ENCODE measurements at places on chromosomes 12 and 14.

DNA sequence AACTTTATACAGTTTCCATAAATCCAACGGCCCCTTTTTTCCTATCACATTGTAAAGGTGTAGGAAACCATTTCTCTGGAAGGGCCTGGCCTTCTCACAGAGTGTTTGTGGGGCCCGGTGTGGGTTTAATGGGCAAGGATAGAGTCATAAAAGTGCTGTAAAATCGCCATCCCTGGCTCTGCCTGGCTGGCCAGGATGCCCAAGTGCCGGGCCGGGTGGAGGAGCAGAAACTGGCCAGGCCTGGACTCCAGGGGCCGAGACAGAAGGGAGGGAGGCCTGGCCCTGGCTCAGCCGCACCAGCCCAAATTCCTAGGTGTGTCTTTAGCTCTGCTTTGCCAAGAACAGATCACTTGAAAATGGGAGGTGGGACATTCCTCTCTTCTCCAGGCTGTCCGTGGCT is 77.1 kb upstream of the DICER1 start:
- DNase-seq: no peak

GRCh38 chr14:75896341-75896740 is 85.5 kb downstream of the TGFB3 start:
- no peak for DNase-seq

- no peak for DNase-seq
Observed at GRCh38 chr12:76029982-76030340, 1.6 kb downstream of the PHLDA1 start.

DNA sequence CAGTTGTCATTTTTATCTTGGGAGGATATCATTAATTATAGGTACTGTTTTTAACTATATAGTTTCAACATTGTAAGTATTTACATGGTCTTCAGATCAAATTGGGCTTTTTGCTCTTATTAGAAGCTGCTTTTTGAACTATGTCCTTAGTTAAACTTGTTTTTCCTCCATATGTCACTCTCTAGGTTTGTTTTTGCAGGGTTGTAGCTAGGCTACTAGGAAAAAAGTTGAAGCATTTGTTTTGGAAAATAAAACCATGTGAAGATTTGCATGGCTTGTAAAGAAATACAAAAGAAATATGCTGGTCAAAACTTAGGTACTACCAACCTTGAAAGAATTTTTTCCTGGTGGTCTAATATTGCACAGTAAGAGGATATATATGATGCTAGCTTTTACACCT is 3.4 kb downstream of the ARID2 start:
- DNase-seq: no peak

GRCh38 chr12:68111995-68112394 is 47.5 kb downstream of the IFNG start:
- DNase-seq: no peak

- DNase-seq: no peak
Observed at GRCh38 chr12:109897029-109897428, 3.0 kb upstream of the TCHP start.

- DNase-seq: no peak
Observed at GRCh38 chr12:89185181-89185580, 167.1 kb downstream of the DUSP6 start.

- no peak for DNase-seq
Observed at GRCh38 chr12:24954261-24954660, 5.4 kb upstream of the BCAT1 start.

- DNase-seq: no peak
Observed at GRCh38 chr12:2098852-2099251, 46.1 kb downstream of the CACNA1C start.

GRCh38 chr12:32134101-32134888 is 27.6 kb downstream of the BICD1 start:
- no peak for DNase-seq

GRCh38 chr12:53122961-53123468 is 19.7 kb downstream of the SOAT2 start:
- no peak for DNase-seq

DNA sequence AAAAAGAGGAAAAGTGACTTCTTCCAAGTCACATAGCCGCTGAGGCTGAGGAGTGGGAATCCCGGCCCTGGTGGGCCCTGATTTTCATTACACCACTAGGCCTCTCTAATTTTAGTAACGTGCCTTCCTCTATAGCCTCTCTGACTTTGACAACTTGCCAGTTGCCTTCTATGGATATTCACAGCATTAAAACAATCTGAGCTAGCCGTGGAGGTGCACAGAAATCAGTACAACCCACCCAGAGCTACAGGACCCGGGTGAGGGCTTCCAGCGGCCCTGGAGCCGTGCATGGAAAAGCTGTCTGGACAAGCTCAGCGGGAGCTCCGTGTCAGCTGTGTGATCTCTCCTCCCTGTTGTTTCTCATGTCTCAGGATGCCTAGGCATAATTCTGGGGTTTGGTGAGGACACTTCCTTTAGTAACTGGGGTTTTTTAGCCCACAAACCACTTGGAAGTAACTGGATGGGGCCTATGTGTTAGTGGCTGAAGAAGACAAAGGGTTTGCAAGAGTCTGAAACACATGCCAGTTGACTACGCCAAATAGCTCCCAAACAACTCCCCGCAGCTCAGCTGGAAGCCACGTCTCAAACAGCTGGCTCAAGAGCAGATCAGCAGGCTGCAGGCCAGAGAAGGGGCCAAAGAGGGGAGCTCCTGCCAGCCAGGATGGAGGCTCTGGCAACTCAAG is 53.0 kb downstream of the SSH1 start:
- DNase-seq: no peak

GRCh38 chr14:76770521-76771436 is 9.5 kb downstream of the VASH1 start:
- no peak for DNase-seq

DNA sequence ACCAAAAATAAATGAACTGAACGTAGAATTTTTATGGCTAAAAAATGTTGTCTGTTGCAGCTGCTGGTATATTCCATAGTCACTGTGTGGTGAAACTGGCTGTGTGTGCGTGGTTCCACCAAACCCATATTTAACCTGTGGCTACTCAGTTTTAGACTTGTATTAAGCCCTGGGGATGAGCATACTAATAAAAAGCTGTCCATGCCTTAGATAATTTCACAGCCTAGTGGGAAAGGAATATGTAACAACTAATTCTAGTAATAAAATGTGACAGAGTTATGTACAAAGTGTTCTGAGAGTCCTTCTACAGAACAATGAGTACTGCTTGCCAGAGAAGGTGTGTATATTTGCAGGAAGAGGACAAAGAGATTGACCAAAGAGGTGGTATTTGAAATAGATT is 125.5 kb downstream of the TMTC3 start:
- no peak for DNase-seq

- DNase-seq: no peak
Observed at GRCh38 chr14:105136401-105137322, 31.9 kb downstream of the JAG2 start.

GRCh38 chr12:109385339-109386058 is 37.8 kb downstream of the MYO1H start:
- DNase-seq: no peak

GRCh38 chr14:92726933-92727262 is 21.5 kb downstream of the LGMN start:
- no peak for DNase-seq

GRCh38 chr14:73738518-73739173 is 24.5 kb upstream of the PNMA1 start:
- DNase-seq: no peak

- DNase-seq: no peak
Observed at GRCh38 chr14:71452987-71453386, 479.2 kb upstream of the RGS6 start.

- no peak for DNase-seq
Observed at GRCh38 chr14:96177766-96178375, 26.8 kb upstream of the BDKRB2 start.
